Activated CD4-positive, alpha-beta T cell treated with anti-CD3 and anti-CD28 coated beads, Interleukin-2, amount 50 U/mL, for 4 hours (primary cell): ENCODE measurements at places on chromosomes 2 and 18.

- no peak for DNase-seq
These were observed 6.9 kb upstream of the ERICH2 start for GRCh38 chr2:170763232-170763631.

- DNase-seq, result no peak
These were observed 48.4 kb upstream of the NAB1 start for GRCh38 chr2:190600293-190601103.

DNA sequence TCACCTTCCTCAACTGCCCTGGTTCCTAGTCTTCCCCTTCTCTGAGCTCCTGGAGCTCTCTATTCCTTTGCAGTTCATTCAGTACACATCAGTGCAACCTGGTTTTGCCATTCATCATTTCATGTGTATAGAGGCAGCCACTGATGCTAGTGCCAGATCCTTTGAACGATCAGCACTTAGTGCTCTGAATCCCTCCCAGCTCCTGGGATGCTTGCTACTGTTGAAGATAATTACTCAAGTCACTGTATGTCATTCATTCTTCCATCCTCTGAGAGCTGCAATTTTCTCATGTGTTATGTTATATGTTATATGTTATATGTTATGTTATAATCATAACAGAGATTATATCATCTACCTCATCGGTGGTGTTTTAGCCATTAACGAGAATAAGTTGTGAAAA lies 98.5 kb upstream of the UXS1 start:
- DNase-seq, result no peak

DNA sequence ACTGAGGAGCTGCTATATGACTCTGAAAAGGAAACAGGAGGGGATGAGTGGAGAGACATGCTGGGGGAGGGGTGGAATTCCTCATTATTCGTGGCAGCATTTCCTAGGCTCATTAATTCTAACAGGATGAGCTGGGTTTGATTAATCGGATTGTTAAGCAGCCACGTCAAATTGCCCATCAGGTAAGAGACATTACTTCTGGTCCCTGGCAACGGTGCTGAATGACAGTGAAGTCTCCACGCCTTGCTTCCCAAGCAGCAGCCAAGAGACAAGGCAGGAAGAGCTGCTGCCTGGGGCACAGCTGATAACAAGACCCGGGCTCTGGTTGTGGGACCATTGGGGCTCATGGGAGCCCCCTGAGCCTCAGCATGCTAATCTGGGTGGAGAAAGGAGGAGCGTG lies 86.6 kb downstream of the MARCHF4 start:
- no peak for DNase-seq

DNA sequence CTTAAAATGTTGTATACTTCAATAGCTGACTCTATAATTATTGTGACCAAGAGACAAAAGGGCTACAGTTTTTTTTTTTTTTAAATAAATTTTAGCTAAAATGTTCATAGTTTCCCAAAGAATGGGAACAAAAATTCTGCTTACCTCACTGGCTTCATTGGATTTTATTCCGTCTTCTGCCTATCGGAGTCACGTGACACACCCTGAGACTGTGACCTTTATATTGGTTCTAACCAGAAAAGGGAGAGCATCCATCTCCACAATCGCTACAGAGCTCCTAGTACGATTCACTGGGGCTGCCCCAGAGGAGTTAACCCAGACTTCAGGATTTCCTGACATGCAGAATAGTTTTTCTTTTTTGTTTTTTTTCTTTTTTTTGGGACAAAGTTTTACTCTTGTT lies 203.6 kb upstream of the SLC35G4 start:
- DNase-seq, result no peak

- no peak for DNase-seq
These were observed 21.1 kb upstream of the RPL31 start for GRCh38 chr2:100981011-100981410.

- no peak for DNase-seq
These were observed 41.7 kb upstream of the MALL start for GRCh38 chr2:110157153-110157793.

GRCh38 chr2:216538538-216538937 lies 39.9 kb downstream of the RPL37A start:
- no peak for DNase-seq

GRCh38 chr2:205744074-205744591 lies 61.8 kb downstream of the NRP2 start:
- no peak for DNase-seq

- DNase-seq, result no peak
These were observed 96.4 kb downstream of the CERS6 start for GRCh38 chr2:168552450-168552856.

DNA sequence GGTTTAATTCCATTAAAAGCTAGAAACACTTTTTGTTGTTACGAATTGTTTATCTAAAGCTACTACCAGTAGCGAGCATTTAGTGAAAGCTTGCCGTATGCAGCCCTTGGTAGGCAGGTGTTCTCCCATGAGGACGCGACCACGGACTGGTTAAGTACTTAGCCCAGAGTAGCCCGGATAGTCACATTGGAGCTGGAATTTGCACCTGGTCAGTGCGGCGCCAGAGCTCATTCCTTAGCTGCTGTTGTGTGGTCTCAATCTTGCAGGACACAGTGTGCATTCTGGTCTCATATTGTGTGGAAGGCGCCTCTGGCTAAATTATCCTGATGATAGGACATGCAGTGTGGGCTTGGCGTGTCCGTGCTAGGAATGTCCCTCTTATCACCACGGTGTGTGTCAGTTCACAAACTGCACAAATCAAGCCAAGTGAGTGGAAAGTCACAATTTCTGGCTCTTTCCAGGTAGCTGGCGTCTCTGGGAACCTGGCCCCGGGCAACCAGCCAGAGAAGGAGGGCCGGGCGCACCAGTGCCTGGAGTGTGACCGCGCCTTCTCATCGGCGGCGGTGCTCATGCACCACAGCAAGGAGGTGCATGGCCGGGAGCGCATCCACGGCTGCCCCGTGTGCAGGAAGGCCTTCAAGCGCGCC lies 133.3 kb downstream of the ZNF236 start:
- no peak for DNase-seq

- DNase-seq, result no peak
These were observed 96.8 kb downstream of the UBE2E3 start for GRCh38 chr2:181077128-181077709.

DNA sequence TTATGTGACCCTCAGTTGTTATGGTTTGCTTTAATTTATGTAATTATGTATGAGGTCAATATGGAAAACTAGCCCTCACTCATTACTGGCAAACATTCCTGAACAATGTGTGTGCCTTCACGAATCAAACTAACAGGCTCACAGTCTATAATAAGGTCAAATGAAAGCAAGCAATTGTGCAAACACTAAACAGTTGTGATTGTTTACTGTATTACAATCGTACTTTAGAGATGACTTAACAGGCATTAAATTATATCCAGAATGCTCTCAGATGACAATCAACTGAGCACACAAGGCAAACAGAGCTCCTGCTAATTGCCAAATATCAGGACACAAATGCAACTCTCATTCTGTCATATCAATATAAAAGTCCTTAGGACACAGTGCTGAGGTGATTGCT lies 29.5 kb downstream of the COL5A2 start:
- no peak for DNase-seq

DNA sequence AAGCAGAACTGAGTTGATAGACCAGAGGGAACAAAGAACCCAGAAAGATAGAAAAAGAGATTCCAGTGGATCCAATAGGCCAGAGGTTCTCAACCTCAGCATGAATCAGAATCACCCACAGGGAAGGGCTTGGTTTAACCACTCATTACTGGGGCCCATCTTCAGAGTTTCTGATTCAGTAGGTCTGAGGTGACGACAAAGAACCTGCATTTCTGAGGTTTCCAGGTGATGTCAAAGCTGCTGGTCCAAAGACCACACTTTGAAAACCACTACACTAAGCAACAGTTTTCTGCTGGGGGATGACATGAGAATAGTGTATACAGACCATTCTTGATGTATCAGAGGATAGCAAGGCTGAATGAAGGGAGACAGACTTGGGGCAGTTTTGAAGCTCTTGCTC lies 296.9 kb upstream of the STON1 start:
- no peak for DNase-seq

GRCh38 chr2:54353216-54353615 lies 97.2 kb upstream of the TSPYL6 start:
- no peak for DNase-seq

DNA sequence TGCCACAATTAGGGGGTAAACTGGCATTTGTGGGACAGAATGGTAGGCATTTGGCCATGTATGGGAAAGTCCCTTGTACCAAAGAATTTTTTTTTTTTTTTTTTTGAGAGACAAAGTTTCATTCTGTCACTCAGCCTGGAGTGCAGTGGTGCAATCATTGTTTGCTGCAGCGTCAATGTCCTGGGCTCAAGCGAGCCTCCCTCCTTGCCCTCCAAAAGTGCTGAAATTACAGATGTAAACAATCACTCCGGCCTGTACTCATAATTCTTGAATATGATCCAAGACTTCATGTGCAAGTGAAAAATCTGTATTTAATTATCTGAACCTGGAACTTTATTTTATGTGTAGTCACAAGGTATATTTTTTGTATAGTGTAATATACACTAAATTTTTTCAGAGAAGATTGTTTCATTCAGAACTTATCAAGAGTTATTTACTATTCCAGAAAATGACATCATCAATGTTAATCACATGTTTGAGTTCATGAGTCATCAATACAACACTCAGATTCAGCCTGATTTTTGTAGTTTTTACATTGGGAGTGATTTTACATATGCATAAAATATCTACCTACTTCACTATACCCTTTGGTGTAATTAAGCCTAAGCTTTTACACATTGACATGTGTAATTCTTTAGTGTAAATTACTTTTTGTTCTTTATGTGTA lies 138.7 kb upstream of the L3MBTL4 start:
- DNase-seq, result no peak

- no peak for DNase-seq
These were observed 69.0 kb downstream of the CTAGE1 start for GRCh38 chr18:22348521-22349316.

- DNase-seq, result no peak
These were observed 148.7 kb downstream of the PRPF40A start for GRCh38 chr2:152568531-152568930.

GRCh38 chr2:120669971-120670370 lies 65.7 kb upstream of the GLI2 start:
- DNase-seq, result no peak

GRCh38 chr2:241478166-241478565 lies 30.2 kb downstream of the STK25 start:
- DNase-seq, result no peak

- DNase-seq, result no peak
These were observed 49.6 kb upstream of the RBM44 start for GRCh38 chr2:237749002-237749401.

DNA sequence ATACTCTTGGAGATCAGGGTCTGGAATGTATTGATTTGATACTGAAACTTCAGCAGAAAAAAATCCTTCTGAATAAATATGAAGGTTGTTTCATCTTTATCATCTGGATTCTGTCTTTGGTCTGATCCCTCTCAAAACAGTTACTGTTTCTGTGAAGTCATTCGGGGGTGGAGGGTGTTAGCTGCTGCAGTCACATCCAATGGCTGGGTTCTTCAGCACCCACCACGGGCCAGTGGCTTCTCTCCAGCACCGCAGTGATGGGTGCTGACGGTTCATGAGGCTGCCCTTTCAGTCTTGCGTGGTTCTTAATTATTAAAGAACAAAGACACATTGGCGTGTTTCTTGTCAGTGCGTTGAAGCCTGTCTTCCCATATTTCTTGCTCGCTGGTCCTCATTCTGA lies 148.0 kb downstream of the LDLRAD4 start:
- DNase-seq, result no peak

- no peak for DNase-seq
These were observed 225.2 kb downstream of the SLC4A3 start for GRCh38 chr2:219852626-219853025.

DNA sequence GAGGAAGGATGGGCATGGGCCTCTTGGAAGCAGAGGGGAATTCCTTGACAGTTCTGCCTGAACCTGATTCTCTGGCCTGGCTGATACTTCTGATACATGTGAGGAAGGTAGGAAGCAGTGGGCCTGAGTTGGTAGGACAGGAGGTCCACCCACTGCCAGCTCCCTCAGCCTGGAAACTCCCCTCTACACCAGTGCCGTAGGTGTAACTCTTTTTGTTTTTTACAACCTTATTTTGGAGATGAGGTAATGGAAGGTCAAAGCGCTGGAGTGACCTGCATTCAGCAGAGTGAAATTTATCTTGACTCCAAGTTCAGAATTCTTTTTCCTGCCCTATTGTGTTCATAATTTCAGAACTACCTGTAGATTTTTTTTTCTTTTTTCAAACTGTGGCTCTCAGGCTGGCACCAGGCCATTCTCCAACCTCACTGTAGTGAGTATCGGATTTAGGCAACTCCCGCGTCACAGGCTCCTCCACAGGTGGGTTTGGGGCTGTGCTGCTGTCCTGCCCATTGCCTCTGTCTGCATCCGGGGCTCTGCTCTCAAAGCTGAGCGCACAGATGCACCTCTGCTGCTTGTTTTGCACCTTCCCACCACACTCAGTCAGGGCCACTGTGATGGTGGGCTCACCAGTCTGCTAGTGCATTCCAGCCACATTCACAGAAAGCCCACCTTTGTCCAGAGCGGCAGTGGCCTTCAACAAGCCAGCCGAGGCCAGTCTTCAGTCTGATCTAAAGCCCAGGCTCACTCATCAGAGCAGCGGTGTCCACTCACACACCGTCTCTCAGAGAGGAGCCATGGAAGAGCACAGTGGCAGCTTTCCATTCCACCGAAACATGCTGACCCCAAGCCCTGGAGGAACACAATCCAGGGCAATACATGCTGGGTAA lies 87.2 kb downstream of the UXS1 start:
- no peak for DNase-seq

DNA sequence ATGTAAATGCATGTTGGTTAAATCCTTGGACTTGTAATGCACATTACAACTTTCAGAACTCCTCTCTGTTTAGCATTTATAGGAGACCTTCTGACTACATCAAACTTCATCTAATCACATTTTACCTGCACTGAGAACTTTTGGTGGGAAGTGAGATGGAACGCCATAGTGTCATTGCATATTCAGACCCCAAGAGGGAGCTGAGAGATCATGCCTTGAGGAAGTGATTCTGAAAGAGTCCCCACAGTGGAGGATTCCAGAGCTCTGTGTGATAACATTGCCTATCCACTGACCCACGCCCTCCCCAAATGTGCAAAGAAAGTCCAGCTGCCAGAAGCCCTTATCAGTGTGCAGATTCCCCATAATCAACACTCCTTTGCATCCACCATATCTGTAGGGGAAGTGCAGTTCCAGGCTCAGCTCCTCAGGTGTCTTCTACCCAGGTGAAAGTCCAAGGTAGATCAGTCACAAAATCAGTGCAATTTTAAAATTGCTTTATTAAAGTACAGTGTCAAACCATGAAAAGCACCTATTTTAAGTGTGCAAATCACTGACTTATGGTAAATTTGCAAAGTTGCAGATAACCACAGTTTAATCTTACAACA lies 212.4 kb downstream of the RPIA start:
- DNase-seq, result no peak
